RWPE2 (cell line): ENCODE measurements at places on chromosomes 3 and 15.

DNA sequence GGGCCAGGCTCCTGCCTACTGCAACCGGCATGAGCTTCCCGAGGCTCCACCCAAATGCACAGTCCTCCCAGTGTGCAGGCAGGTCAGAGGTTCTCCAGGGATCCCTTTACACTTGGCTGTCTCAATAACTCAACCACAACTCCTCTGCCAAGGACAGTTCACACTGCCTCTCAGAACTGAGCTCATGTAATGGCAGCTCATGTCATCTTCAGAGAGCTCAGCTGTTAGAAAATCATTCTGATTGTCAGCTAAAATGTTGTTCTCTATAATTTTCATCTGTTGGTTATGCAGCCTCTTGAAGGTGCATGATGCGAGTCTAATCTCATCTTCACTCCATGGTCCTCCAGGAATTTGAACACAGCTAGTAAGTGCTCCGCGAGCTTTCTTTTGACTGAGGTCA is 76.7 kb downstream of the SST start:
- H3K36me3 ChIP-seq, result no peaks in the 10 kb centered on the region
- no peak overlapping the region for H3K4me3 ChIP-seq
- peaks cover 25% of the 10 kb centered on the region for H3K27me3 ChIP-seq
- H3K27ac ChIP-seq, result no peak overlapping the region
- no peaks in the 10 kb centered on the region for H3K4me1 ChIP-seq

- DNase-seq, result no peak
- H3K4me3 ChIP-seq, result no peak overlapping the region
- no peaks in the 10 kb centered on the region for H3K36me3 ChIP-seq
- H3K4me1 ChIP-seq, result peaks cover 37% of the 10 kb centered on the region
- no peaks in the 10 kb centered on the region for H3K27me3 ChIP-seq
These were observed 243.7 kb downstream of the SLC9A9 start for GRCh38 chr3:143604402-143605185.

DNA sequence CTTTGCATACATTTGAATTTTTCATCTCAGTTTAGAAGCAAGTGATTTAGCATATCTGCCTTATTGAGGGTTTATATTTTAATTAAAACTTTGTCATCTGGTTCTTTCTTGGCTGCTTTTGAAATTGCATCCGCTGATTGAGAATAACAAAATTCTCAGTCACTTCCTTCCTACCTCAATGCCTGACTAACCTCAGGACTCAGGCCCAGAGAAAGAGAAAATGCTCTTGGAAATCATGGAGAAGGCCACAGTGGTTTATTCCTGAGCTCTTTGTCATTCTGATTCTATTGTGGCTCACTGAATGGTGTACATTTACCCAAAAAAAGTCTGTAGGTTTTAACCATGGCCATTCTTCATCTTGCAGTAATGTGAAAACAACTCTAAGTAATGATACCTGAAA is 533.9 kb downstream of the TBL1XR1 start:
- H3K4me1 ChIP-seq, result no peaks in the 10 kb centered on the region
- no peaks in the 10 kb centered on the region for H3K36me3 ChIP-seq
- H3K4me3 ChIP-seq, result no peak overlapping the region
- H3K27me3 ChIP-seq, result peaks cover 6% of the 10 kb centered on the region
- DNase-seq, result no peak

DNA sequence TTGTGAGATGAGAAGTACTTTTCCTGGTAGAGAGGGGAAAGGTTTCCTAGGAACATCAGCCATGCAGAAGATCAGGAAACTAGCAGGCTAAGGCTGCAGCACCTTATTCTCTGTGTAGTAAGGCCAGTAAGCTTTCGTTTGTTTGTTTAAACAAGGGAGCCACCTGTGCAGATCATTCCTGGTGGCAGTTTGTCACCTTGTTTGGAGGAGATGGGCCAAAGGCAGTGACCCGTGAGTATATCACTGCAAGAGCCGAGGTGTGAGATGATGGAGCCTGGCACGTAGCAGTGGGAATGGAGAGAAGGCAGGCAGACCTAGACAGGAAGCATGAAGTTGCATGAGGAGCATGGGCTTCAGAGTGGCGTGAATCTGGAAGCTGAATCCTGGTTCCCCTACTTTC is 19.6 kb downstream of the ATG7 start:
- H3K27ac ChIP-seq, result peak overlapping the region; percentile 100
- H3K4me1 ChIP-seq, result peaks cover 46% of the 10 kb centered on the region
- H3K36me3 ChIP-seq, result peaks cover 10% of the 10 kb centered on the region; the same call in 1 of the 2 replicates
- no peak overlapping the region for H3K4me3 ChIP-seq
- no peaks in the 10 kb centered on the region for H3K27me3 ChIP-seq

GRCh38 chr3:124566701-124567100 is 163.6 kb upstream of the UMPS start:
- no peak overlapping the region for H3K4me3 ChIP-seq
- no peaks in the 10 kb centered on the region for H3K4me1 ChIP-seq
- H3K27ac ChIP-seq, result no peak overlapping the region
- DNase-seq, result no peak

DNA sequence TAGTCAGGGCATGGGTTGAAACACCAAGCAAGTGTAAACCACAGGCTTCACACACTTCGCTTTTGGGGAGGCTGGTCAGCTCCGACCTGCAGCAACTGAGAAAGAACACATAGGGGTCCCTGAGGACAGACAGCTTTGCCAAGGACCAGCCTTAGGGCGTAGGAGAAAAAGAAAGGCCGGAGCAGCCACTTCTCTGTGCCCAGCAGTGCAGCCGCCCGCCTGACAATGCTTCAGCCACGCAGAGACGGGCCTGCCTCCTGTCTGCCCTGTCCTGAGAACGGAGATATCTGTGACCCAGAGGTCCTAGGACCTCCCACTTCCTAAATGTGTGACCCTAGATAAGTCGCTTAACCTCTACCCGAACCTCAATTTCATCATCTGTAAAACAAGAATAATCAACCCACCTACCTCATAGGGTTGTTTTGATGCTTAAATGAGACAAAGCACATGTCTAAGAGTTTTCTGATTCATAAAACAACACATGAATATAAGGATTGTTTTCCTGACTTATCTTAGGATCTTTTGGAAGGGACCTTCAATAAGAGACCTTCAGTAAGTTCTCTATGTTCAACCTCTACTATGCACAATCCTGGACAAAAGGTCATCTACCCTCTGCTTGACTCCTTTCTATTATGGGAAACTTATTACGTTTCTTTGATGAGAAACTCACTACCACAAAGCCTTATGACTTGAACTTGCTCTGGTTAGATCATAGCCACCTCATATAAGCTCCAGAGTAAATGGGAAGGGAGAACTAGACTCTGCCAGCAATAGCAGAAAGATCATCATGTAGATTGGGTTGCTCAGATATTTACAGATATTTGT is 32.9 kb upstream of the RFTN1 start:
- no peaks in the 10 kb centered on the region for H3K36me3 ChIP-seq
- no peak for DNase-seq
- no peak overlapping the region for H3K4me3 ChIP-seq
- no peak overlapping the region for H3K27ac ChIP-seq

- no peak overlapping the region for H3K27ac ChIP-seq
- no peak overlapping the region for H3K4me3 ChIP-seq
- no peaks in the 10 kb centered on the region for H3K36me3 ChIP-seq
- no peak for DNase-seq
- no peaks in the 10 kb centered on the region for H3K4me1 ChIP-seq
These were observed 66.7 kb upstream of the GATA2 start for GRCh38 chr3:128559486-128560225.

GRCh38 chr15:84638103-84638502 is 16.0 kb downstream of the WDR73 start:
- no peak for DNase-seq
- H3K27me3 ChIP-seq, result no peaks in the 10 kb centered on the region
- H3K27ac ChIP-seq, result no peak overlapping the region
- H3K4me1 ChIP-seq, result peaks cover 9% of the 10 kb centered on the region

GRCh38 chr3:20073683-20074082 is 33.4 kb downstream of the KAT2B start:
- DNase-seq, result no peak
- H3K27ac ChIP-seq, result peak overlapping the region; percentile 48
- H3K4me3 ChIP-seq, result no peak overlapping the region
- no peaks in the 10 kb centered on the region for H3K36me3 ChIP-seq
- H3K27me3 ChIP-seq, result no peaks in the 10 kb centered on the region

DNA sequence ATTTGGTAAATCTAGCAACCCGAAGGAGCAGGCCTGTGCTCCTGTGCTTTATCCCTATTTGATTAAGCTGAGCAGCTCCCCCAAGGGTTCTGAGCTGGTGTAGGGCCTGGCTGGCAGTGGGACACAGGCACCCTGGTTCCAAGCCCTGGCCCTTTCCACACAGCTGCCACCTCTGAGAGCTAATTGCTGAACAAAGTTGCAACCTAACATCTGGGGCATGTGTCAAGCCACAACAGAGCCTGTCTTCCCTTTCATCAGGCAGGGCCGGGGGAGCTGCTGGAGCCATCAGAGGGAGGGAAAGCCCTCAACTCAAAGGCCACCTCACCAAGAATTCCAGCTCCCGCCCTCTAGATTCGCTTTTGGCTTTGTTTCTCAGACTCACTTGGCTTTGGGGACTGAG is 17.1 kb upstream of the MRPS22 start:
- no peak overlapping the region for H3K4me3 ChIP-seq
- H3K4me1 ChIP-seq, result no peaks in the 10 kb centered on the region
- no peak overlapping the region for H3K27ac ChIP-seq
- H3K27me3 ChIP-seq, result peaks cover 9% of the 10 kb centered on the region
- no peak for DNase-seq

GRCh38 chr3:178137831-178138230 is 398.4 kb upstream of the KCNMB2 start:
- no peaks in the 10 kb centered on the region for H3K36me3 ChIP-seq
- no peaks in the 10 kb centered on the region for H3K4me1 ChIP-seq
- DNase-seq, result no peak
- no peak overlapping the region for H3K4me3 ChIP-seq
- no peaks in the 10 kb centered on the region for H3K27me3 ChIP-seq
- no peak overlapping the region for H3K27ac ChIP-seq

DNA sequence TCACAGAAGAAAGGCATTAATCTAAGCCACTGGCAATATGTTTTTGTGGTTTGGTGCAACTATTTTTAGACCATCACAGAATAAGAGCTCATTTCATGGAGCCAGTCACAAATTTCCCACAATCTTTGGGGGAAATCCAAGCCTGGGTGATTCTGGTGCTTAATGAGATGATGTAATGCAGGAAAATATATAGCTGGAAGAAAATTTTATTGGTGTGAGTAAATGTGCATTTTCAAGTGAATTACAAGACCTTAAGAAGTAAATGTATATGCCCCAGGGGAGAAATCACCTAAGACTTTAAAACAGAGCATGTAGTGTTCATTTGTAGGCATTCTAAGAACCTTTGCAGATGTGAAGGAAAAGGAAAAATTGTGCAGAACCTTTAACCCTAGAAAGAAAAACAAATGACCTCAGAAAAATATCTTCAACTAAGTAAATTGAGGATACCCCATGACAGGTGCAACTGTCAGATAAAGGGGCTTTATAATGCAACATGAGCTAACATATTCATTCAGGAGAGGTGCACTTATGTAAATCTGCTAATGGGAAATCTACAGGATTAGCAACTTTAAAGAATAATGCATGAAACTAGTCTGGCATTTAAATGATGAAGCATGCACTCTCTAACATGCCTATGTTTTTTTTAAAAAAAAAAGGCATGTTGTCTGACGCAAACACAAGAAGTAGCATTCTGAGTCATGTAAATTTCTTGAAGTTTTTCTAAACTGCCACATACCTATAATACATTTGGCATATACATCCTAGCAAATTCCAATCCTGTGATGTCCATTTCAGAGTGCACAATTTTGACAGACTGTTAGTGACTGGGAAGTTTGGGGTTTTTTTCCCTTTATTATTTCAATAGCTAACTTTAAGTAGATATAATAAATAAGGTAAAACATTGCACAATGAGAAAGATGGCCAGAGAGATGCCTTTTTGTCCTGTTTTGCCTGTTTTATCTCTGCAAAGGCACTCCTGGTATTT is 105.1 kb downstream of the MEX3B start:
- no peak overlapping the region for H3K4me3 ChIP-seq
- no peaks in the 10 kb centered on the region for H3K27me3 ChIP-seq
- no peak for DNase-seq
- H3K27ac ChIP-seq, result no peak overlapping the region
- H3K36me3 ChIP-seq, result no peaks in the 10 kb centered on the region
- peaks cover 13% of the 10 kb centered on the region for H3K4me1 ChIP-seq

DNA sequence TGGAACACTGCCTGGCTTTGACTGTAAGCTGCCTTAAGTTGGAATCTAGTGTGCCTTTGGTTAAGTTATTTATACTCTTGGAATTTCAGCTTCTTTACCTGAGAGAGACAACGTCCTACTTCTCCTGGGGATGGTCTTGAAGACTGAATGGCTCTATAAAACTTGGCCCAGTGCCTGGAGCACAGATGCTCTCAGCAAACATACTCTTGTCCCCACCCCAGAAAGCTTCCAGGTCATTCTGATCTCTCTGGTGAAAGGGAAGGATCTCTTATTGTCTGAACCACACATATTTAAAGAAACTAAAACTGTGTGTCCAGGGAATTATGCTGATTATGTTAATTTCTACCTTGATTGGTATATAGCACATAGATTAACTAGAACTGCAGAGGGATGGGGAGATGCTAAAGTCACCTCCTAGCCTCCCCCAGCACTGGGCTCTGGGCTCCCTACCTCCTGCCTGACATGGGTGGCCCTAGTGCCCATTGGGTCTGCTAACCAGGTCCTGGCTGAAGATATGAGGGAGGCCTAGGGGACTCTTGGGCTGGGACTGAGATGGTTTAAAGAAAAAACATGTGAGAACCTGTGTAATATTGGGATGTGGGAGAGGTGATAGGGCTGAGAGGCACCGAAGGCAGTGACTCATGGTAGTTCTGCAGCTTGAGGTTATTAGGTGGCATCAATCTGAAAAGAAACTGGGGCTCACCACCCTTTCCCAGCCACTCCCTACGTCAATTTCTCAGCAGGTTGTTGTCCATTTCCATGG is 171.0 kb downstream of the RPLP1 start:
- no peak for DNase-seq
- no peak overlapping the region for H3K27ac ChIP-seq
- H3K4me3 ChIP-seq, result no peak overlapping the region
- H3K4me1 ChIP-seq, result peaks cover 7% of the 10 kb centered on the region
- no peaks in the 10 kb centered on the region for H3K36me3 ChIP-seq
- peaks cover 11% of the 10 kb centered on the region for H3K27me3 ChIP-seq

- no peak overlapping the region for H3K4me3 ChIP-seq
- no peak overlapping the region for H3K27ac ChIP-seq
- no peaks in the 10 kb centered on the region for H3K36me3 ChIP-seq
- no peak for DNase-seq
- no peaks in the 10 kb centered on the region for H3K27me3 ChIP-seq
- H3K4me1 ChIP-seq, result no peaks in the 10 kb centered on the region
These were observed 184.8 kb downstream of the LRRN1 start for GRCh38 chr3:3984053-3984452.

GRCh38 chr3:52225452-52226228 is at the start of gene TLR9:
TSS of gene TLR9 (minus strand) at chr3:52225645. CDS start at chr3:52225529, 116 bp downstream.
- H3K27me3 ChIP-seq, result no peaks in the 10 kb centered on the region
- peak; percentile 48 for DNase-seq
- H3K36me3 ChIP-seq, result peaks cover 16% of the 10 kb centered on the region
- no peak within 1 kb of the TSS for H3K4me3 ChIP-seq

GRCh38 chr15:84793431-84794161 is 23.6 kb upstream of the ALPK3 start:
- DNase-seq, result no peak
- no peaks in the 10 kb centered on the region for H3K4me1 ChIP-seq
- H3K27me3 ChIP-seq, result no peaks in the 10 kb centered on the region
- peaks cover 67% of the 10 kb centered on the region for H3K36me3 ChIP-seq
- no peak overlapping the region for H3K27ac ChIP-seq
